CD4-positive, alpha-beta T cell treated with Interleukin-2 at 100 ng/mL for 4 hours (primary cell): ENCODE measurements at places on chromosomes 2 and 18.

- DNase-seq: no peak
These were observed 67.8 kb downstream of the VSNL1 start for GRCh38 chr2:17608251-17608650.

DNA sequence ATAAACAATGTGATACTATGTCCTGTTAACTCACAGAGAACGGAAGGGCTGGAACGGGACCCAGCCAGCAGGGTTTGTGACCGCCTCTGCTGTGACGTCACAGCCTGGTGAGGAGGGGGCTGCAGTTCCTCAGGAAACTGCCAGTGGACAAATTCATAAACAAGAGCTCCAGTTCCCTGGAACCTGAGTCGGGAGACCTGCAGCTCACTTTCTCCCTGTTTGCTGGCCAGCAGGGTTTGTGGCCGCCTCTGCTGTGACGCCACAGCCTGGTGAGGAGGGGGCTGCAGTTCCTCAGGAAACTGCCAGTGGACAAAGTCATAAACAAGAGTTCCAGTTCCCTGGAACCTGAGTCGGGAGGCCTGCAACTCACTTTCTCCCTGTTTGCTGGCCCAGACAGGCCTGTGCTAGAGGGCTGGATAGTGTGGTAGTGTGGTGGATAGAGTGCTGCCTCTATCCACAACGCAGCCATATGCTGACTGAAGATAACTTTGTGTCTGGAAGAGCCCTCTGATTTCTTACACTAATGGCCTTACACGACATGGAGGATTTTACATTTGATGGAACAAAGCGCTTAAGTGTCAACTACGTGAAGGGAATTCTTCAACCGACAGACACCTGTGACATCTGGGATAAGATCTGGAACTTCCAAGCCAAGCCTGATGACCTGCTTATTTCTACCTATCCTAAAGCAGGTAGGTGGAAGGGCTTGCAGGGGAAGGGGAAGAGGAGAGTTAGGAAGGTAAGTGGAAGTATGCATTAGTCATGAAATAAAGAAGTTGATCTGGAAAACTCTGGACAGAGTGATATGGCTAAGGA lies at the start of gene SULT1C4:
Gene SULT1C4, plus strand, starts transcription at position 140 of the 816 bp plus-strand sequence. Its CDS starts 384 bp downstream, at position 524.
- no peak for DNase-seq

GRCh38 chr2:239956818-239957261 lies 68.3 kb downstream of the NDUFA10 start:
- no peak for DNase-seq

DNA sequence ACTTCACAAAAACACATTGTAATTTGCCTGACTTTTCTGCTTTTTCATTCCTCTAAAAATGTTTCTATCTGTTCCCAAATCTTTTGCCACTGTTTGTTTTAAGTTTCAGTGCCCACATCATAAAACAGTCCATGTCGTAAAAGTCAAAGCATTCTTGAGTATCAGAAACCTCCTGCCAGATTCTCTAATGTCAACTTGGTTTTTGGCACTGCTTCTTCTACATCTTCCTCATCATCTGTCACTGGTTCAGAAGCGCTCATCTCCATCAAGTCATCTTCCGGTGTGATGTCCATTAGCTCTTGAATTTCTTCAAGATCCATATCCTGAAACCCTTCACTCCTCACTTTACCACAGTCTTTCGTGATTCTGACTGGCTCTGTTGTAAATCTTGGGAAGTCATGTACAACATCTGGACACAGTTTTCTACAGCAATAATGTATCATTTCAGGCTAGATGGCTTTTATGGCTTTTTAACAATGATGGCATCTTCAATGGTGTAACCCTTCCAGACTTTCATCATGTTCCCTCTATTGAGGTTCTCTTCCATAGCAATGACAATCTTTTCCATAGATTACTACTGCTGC lies 19.6 kb downstream of the CUL3 start:
- DNase-seq: no peak

DNA sequence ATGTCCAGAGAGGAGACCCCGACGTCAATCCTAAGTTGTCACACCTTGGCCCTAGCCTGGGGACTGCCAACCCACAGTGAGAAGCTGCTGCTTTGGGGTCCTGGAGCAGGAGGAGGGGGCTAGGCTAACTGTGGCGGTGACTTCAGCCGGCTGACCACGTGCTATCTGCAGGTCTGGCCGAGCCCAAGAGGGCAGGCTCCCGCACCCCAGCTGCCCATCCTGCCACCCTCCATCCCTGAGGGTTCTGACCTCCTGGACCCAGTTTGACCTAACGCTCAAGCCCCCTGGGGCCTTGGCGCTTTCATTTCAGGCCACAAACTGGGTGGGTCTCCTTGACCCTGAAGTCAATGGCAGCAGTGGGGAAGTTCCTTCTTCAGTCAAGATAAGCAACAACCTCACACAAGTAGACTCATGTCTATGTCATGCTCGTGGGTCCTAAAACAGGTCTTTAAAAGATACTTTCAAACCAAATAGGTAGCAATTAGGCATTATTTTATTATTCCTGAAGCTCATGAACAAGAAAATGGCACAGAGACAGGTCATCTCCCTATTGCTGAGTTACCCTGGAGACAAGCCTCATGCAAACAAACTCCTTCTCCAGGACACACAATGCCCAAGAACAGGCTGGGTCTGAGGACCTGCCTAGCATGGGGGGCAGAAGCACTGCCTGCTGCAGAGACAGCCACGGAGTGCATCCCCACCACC lies 2.3 kb downstream of the HES6 start:
- DNase-seq: no peak
